HS-5 (cell line): ENCODE measurements at places on chromosomes 3 and 15.

- no peak for DNase-seq
These were observed 34.5 kb downstream of the SLC41A3 start for GRCh38 chr3:126049289-126050049.

DNA sequence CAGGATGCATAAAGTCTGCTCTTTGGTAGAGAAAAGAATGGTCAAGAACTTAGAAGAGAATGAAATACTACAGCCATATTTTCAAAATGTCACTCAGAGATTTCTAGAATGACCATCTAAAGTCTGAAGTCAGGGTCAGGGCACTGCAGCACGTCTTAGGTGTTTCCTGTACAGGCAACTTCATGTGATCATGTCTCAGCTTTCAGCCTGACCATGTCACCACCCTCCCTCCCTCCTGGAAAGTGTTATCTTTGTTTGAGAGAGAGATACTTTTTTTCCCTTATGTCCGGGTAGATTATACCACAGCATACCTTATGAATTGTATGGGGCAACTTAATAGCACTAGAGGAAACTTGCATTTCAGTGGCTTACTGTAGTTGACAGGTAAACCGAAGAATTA is 558.0 kb upstream of the TGFBR2 start:
- DNase-seq = no peak

- peak; percentile 85 for DNase-seq
These were observed 195.1 kb upstream of the ICE2 start for GRCh38 chr15:60673918-60674558.

DNA sequence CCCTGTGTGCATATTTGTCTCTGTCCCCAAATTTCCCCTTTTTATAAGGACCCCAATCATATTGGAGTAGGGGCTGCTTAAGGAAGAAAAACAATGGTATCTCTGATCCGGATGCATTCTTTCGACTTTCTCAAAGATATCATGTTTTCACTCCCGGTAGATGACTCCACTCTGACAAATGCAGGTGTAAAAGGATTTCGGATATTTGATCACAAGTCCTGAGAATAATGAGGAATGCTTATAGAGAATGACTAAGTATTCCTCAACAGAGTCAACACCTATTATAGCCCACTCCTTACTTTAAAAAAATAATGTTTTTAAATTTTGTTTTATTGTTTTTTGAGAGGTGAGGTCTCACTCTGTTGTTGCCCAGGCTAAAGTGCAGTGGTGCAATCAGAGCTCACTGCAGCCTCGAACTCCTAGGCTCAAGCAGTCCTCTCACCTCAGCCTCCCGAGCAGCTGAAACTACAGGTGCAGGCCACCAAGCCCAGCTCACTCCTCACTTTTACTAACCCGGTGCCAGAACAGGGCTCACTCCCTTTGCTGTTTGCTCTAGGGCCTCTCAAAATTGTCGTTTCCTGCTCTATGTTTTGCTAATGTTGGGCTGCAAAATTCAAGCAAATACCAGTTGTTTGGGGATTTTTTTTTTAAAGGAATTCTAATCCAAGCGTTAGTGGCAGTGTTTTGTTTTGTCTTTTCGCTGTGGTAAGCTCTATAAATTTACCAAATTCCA is 24.6 kb downstream of the COL8A1 start:
- no peak for DNase-seq

GRCh38 chr15:90412356-90413194 is 24.5 kb downstream of the IQGAP1 start:
- no peak for DNase-seq

GRCh38 chr3:53161450-53161819 is 426 bp downstream of the PRKCD start:
- DNase-seq = no peak

DNA sequence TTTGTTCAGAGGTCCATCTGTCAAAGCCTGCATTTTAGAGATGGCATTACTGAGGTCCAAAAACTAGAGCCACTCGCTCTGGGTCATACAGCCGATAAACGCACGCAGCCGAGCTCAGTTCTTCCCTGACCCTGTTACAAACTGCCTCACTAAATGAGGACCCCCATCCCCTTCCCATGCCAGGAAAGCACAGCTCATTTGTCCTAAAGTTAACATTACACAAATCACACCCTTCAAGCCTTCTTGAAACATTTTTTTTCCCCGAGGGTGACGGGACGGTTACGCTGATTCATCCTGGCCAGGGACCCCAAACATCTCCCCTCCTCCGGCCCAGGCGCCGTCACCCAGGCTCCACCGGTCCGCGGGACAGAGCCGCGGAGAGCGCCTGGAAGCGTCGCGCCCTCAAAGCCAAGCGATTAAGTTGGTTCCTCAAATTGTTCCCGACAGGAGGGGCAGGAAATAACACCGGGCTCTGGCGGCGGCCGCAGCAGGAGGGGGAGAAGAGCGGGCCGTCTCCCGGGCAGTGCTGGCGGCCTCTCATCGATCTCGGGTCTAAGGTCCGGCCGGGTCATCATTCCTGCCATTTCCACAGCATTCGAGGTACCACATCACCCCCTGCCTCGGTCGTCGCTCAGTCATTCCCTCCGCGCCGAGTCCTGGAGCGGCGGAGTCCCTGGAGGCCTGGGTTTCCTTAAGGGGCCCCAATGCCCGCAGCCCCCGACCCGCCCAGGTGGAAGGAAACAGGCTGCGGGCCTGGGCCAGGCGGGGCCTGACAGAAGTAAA is 619 bp upstream of the CMTM8 start:
- DNase-seq = no peak

DNA sequence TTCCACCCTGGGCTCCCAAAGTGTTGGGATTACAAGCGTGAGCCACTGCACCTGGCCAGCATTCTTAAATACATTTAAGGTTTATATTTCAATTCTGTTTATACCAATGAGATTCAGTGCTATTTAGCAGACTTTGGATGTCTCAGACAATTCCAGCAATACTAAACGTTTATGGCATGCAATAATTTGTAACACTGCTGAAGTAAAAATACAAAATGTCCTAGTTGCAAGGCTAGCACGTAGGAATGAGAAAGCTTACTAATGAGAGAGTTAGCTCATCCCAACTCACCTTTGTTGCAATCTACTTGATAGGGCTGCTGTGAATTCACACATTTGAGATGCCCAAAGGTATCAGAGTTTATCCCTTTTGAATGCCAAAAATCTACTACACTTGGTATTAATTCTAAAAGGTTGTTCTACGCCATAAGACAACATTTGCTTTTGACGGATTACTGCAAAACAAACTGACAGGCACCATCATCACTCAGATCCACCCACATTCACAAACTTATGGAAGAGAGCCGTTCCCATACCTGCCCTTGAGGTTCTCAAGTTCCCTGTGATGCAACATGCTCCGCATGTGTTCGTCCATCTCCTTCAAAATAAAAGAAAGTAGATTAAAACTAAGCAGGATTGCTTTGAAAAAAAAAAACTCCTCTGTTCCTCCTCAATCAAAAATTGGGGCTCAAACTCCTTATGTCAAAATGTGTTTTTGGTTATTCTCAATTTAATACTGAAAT is 25.3 kb downstream of the ZNF106 start:
- no peak for DNase-seq

GRCh38 chr3:184676927-184677326 is 34.9 kb downstream of the MAGEF1 start:
- DNase-seq = no peak

DNA sequence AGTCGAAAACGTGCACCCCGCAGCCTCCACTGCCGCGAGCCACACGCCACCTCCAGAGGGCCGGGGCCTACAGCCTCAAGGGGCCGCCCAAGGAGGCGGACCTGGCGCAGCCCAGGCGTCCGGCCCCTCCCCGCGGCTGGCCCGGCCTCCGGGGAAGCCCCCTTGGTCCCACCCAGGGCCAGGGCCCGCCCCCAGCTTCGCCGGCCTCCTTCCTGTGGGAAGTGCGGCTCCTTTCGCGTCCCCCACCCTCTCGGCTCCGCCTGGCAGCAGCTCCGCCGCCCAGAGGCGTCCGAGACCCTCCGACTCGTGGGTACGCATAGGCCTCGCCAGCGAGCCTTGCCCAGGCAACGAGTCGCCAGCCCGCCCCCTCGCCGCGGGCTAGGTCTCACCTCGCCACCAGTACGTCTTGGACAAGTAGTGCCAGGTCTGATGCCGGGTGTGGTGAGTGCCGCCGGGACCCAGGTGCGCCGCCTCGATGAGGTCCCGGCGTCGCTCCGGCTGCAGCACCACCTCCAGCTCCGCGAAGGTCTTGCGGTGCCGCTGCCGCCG is 642 bp downstream of the ZBTB11 start:
- DNase-seq = peak; percentile 70
